MCF 10A (cell line): ENCODE measurements at places on chromosomes 7 and 10. TPM values are rescaled to one million over a fixed set of nuclear protein-coding genes. Genes with fewer than 3 reads are reported as not detected.
A peak's percentile ranks its signal among the peaks of the same experiment; 100 is the strongest.

GRCh38 chr10:30818010-30818660 lies 188.6 kb upstream of the LYZL2 start:
- peak; percentile 20 for DNase-seq

DNA sequence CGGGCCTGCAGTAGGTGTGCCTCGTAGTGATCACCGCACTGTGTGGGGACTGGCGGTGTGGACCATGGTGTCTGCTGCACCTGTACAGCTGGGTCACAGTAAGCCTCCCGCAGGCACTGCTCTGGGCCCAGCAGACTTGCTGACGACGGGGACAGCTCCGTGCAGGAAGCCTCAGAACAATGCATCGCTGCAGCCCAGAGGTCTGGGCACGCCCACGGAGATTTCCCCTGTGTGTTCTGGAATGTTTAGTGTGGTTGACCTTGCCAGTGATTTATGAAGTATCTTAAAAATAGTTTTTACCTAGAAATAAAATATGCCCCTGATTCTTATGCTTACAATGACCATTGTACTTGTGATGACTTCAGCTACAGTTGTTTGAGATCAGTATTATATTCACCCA lies 59.1 kb upstream of the ZNF32 start:
- DNase-seq = no peak

- no peak for DNase-seq
Observed at GRCh38 chr7:78777829-78778228, 675.6 kb downstream of the MAGI2 start.

DNA sequence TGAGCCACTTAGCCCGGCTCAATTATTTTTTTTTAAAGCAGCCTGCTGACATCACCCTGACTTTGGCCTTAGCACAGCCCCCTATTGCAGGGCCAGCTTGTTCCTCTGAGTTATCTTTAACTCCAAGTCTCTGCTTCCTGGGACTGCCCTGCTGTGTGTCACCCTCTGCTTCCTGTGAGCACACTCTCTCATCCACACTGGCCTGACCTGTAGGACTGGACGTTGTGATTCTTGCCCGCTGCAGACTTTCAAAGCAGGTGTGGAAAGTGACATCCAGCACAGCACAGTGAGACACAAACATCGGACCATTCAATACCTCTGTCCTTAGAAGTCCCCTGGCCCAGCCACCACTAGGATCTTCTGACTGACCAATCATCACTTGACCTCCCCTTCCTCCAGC lies 26.4 kb upstream of the HSPA12A start:
- no peak for DNase-seq

DNA sequence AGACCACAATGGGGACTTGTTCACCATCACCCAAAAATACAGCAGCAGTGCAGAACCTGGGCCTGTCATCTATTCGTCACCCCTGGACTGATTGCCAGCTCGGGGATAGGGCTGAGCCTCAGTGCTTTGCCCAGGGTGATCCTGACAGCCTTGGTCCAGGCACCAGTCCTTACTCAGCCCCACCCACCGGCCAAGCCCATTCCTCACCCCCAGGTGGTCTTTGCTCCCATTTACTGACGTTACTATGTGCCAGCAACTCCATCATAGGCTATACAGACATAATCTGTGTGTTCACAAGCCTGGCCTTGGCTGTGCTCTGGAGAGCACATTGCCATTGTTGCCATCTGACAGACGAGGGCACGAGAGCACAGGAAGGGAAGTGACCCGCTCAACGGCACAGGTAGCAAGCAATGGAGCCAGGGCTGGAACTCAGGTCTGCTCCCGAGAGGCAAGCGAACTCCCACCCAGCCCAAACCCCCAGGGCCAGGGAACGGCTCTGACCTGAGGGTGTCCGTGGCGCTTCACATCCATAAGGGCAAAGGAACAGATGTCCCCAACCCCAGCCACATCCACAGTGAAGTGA lies 6.8 kb downstream of the ATG9B start:
- no peak for DNase-seq

GRCh38 chr7:80781146-80781545 lies 137.7 kb downstream of the SEMA3C start:
- DNase-seq = no peak

- no peak for DNase-seq
Observed at GRCh38 chr7:93249491-93250148, 17.5 kb downstream of the VPS50 start.

The PNLIPRP1 gene
- total RNA-seq = not detected in 2 replicates

The NEUROG3 gene
- total RNA-seq = not detected in 2 replicates

The CUBN gene
- 1.2 and 1.3 TPM in 2 replicates for total RNA-seq

The VENTX gene
- total RNA-seq = not detected in 2 replicates

The SPOCK2 gene
- total RNA-seq = 1.2 and 1.3 TPM in 2 replicates

The POLR2J3 gene
- total RNA-seq = 34.1 and 45.7 TPM in 2 replicates

The PIK3AP1 gene
- total RNA-seq = not detected in 2 replicates
